ENCODE measurements at places on chromosomes 3 and 15. TPM values are rescaled to one million over a fixed set of nuclear protein-coding genes. Genes with fewer than 3 reads are reported as not detected.

The MYH15 gene
- total RNA-seq = not detected

The CMSS1 gene
- total RNA-seq = 15.1 TPM

The EXD1 gene
- total RNA-seq = not detected

The VPS13C gene
- 58.5 TPM for total RNA-seq

The RPP25 gene
- total RNA-seq = 3.3 TPM

All from renal cortical epithelial cell (primary cell).